Activated T-helper 9 cell treated with anti-CD3 and anti-CD28 coated beads, Interleukin-2, amount 50 U/mL, for 16 hours (primary cell): ENCODE measurements at places on chromosomes 12 and 14.

DNA sequence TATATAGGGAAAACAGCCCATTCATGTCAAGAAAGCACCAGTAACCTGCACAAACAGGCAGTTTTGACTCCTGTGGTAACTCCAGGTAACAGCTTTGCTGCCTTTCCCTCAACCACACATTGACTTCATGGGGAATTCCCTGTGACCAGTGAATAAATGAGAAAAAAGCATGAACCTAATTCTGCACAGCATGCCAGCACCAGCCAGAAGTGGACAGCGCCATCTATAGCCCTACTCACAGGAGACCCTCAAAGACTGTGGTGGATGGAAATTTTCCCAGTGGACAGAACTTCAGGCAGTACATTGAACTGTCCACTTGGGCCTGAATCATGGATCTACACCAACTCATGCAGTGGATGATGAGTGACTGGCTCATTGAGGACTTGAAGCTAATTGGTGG is 152.1 kb downstream of the SLC8A3 start:
- no peak for DNase-seq

- DNase-seq, result no peak
Observed at GRCh38 chr14:99602788-99603415, 1.1 kb downstream of the CCDC85C start.

- DNase-seq, result no peak
Observed at GRCh38 chr12:130742112-130742511, 26.0 kb upstream of the RIMBP2 start.

DNA sequence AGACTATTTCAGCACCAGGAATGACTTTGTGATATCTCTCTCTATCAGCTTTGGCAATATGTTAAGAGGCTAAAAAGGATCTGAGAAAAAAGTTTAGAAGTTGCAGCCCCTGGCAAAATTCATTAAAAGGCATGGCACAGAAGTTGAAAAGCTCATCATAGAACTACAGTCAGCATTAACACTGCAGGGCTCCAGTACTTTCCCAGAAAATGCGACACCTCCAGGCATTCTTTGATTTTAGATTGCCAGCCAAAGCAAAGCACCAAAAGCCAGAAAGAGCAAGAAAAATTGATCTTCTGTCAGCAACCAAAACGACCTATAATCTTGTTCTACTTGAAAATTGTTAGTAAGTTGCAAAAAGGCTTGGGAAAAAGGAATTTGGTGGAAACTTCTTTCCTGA is 713.5 kb downstream of the FSCB start:
- DNase-seq, result no peak

DNA sequence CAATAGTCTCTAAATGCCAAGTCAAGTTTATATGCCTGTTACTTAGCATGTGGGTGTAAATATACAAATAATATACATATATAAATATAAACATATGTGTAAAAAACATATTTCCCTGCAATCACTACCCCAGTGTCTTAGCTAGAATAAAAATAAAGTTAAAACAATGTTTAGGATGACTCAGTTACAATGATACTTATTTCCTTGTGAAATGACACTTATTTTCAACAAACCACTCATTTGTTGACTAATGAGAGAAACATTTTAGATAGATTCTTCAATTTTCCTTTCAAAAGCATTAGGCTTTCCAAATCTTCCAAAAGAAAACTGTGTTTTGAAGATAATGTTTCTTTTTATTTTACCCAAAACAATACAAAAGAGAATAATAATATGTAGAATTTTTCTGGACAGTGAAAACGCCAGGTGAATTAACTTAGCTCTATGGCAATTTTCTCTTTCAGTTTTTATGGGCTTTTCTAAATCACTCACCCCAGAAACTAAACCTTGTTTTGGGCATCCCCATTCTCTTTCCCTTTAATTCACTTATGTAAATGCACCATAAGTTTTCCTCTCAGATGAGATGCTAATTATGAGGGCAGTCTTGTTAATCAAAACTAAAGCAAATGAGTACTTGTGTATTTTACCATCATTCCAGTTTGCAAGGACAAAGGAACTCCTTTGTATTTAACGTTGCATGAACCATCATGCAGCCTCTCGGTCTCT is 465.9 kb downstream of the BCAT1 start:
- no peak for DNase-seq

- no peak for DNase-seq
Observed at GRCh38 chr14:104553166-104554087, 26.1 kb upstream of the C14orf180 start.

GRCh38 chr14:75224561-75224960 is 48.1 kb upstream of the TMED10 start:
- no peak for DNase-seq

DNA sequence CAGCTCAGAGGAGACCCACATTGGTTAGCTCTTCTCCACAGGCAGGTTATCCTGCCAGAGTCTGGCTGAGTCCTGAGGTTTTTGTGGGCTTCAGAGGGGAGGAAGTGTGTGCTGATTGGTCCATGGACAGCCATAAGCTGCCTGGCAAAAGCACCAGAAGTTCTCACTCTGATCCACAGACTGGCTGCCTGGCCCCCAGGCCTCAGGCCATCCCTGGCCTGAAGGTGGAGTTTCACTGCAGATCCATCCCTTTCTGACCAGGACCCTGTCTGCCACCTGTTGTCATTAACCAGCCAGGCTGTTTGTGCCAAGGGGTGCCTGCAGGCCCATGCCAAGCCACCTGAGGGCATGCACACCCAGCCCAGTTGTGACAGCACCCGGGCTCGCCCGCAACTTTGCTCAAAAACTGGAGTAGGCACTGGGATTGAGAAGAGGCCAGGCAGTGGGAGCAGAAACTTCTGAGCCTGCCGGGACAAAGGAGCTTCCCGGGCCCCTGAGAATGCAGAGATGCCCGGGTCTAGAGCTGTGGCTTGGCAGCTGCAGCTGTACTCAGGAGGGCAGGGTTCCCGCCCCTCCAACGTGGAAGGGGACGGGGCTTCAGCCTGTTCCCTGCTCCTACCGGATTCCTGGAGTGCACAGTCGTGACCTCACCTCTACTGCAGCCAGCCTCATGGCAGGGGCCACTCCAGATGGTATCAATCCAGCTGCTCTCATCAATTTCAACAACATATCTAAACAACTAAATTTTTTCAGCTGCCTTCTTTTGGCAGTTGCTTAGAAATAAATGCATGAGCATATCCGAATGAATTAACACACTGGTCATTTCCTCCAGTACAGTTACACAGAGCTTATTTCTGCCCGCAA is 1277.3 kb downstream of the SLC16A7 start:
- no peak for DNase-seq

GRCh38 chr14:96011131-96011530 is 28.0 kb upstream of the C14orf132 start:
- no peak for DNase-seq

GRCh38 chr14:23629832-23630396 is 6.2 kb upstream of the DHRS2 start:
- DNase-seq, result no peak

GRCh38 chr12:5459051-5459782 is 27.3 kb downstream of the NTF3 start:
- no peak for DNase-seq

- no peak for DNase-seq
Observed at GRCh38 chr12:57724003-57724935, 14.3 kb downstream of the AGAP2 start.
